ENCODE measurements at places on chromosomes 5 and 9. TPM values are rescaled to one million over a fixed set of nuclear protein-coding genes. Genes with fewer than 3 reads are reported as not detected.

PCDHA1 gene
- total RNA-seq, result 2.7 TPM

PTPN3 gene
- total RNA-seq, result 2.4 TPM

NANS gene
- total RNA-seq, result 66.7 TPM

IL7R gene
- 0.57 TPM for total RNA-seq

TTC23L gene
- total RNA-seq, result 1.6 TPM

LCN2 gene
- total RNA-seq, result 3.0 TPM

ANKRD55 gene
- not detected for total RNA-seq

GRK6 gene
- 60.7 TPM for total RNA-seq

RNF183 gene
- total RNA-seq, result 0.17 TPM

BSPRY gene
- total RNA-seq, result 6.4 TPM

DNA sequence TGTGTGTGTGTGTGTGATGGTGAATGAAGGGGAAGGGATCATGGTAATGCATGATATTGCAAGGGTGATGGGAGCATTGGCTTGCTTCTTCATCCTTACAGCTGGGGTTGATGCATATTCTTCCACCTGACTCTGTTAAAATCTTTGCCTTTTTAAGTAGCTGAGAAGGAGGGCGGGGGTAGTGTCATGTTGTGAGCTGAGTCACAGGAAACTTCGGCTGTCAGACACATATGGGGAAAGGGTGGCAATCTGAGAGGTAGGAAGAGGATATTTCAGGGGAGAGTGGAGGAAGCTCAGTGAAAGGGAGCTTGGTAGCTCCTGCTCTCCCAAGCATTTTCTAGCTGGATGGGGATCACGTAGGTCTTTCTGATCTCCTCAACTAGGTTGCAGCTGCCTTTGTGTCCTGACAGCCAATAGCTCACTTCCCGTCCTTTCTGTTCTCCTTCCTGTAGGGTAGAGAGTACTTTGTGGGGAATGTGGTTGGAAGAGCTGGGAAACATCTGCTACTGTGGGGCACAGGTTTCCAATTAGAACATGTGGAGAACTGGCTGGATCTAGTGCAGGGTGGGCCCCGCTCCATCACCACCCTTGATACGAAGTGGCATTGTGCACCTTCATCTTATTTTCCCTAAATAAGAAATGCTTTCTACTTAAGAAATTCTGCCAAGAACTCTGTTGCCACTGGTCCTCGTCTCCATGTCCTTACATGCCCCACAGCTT is 18.1 kb upstream of the CLK4 start:
- DNase-seq, result no peak

GRCh38 chr5:80959768-80960442 is at the start of gene RASGRF2:
Gene RASGRF2 (plus strand): TSS chr5:80960363. CDS start chr5:80960739, 376 bp downstream.
- DNase-seq, result peak; percentile 69

DNA sequence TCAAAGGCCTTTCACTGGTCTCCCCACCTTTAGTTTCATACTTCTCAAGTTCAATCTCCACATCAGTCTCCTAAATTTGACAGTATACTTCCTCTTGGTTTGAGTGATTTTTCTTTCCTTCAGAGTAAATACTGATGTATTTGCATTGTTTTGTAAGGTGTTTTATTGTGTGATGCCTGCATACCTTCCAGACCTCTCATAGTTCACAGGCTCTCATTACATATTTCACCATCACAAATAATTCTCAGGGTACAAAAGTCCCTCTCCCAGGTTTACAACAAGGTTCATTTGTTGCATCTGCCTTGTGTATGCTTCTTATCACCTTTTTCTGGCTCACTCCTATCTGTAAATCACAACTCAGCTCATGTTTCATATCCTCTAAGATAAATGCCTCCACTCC is 22.2 kb upstream of the TUSC1 start:
- no peak for DNase-seq

DNA sequence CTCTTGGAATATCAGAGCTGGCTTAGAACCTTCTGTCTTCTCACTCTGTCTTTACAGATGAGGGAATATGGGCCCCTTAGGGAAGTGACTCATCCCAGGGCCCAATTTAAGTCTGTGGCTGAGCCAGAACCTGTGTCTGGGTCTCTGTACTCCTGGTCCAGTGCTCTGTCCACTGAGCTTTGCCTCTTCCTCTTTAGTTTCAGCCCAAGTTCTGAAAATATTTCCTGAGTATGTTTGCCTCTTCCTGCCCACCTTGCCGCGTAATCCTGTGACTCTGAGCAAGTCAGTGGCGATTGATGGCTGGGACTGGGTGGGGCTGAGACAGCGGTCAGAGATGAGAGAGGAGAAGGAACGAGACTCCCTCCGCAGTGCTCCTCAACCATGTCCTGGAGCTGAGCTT is 7.8 kb downstream of the IER5L start:
- no peak for DNase-seq

DNA sequence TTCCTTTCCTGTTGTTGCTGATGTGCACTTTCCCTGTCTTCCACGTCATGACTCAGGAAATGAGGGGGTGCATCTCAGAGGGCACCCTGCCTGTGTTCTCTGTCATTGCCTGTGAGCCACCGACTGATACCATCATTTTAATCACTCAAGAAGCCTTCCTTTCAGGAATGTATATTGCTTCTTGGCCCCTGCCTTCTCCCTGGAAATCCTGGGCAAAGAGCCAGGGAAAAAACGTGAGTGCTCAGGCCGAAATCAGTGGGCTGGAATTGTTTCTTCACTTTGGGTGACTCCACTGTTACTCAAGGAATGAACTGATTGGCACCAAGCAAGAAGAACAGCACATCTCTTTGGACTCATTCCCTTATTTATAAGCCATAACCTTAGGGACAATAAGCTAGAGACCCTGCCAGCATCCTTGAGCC is 126.1 kb downstream of the SNX18 start:
- DNase-seq, result no peak

DNA sequence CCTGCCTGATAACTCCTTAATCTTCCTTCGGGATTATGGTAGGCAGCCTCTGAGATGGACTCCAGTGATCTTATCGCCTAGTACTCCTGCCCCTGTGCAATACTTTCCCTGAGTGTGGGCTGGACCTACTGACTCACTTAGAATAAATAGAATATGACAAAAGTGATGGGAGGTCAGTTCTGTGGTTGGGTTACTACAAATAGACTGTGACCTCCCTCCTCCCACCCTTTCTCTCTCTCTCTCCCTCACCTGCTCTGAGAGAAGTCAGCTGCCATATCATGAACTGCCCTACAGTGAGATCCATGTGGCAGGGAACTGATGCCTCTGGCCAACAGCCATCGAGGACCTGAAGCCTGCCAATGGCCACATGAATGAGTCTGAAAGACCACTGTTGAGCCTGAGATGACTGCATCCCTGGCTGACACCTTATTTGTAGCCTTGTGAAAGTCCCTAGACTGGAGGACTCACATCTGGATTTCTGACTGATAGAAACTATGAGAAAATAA is 31.7 kb downstream of the NRG2 start:
- DNase-seq, result no peak

DNA sequence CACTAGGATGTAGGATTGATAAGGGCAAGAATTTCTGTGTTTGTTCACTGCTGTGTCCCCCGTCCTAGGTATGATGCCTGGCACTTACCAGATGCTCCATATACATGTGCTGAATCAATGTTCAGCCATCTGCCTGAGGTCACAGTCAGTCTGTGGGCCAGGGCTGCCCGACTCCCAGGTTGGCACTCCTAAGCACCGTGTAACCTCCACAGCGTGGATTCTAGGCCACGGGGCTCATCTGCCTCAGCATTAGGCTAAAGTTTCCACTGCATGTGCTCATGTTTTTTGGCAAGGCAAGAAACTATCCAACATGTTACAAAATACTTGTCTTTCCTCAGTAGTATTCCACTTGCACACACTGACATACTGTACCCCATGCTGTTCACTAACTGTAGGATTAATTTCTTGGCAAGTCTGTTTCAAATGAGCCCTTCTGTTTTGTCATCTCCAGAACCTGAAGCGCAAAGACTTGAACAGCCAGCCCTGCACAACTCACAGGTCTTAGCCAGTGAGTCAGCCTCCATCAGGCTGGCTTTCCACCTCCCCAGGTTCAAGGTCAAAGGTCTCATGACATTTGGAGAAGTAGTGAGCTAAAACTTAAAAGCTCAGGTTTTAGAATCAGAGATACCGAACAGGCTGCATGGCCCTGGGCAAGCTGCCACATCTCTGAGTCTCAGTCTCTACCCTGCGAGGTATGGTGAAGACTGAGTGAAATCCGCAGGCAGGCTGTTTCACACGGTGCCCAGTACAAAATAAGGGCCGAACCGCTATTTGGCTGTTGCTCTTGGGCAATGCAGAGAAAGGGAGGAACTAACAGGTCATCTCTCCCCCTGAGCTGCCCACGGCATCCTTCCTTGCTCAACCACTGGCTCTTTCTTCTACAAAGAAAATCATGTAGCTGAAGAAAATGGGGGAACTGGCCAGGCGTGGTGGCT is 7.2 kb downstream of the TOR1A start:
- DNase-seq, result no peak

- DNase-seq, result no peak
Observed at GRCh38 chr9:107542411-107543157, 53.0 kb upstream of the KLF4 start.

GRCh38 chr9:13661014-13661413 is 381.5 kb upstream of the MPDZ start:
- no peak for DNase-seq

DNA sequence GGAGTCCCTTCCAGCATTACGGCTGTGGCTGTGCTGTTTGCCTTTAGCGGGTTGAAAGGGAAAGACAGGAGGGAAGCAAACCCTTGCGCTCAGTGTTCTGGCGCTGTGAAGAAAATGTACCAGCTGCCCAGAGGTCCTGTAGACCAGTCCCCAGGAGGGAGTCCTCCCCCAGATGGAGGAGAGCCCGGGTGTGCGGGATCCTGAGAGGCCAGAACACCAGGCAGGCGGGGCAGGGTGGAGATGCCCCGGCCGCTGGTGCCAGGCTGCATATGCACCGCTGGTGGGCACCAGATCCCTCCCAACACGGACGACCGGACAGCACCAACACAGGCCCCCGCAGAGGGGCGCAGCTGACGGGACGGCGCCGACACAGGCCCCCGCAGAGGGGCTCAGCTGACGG is 37.2 kb upstream of the SLC9A3 start:
- no peak for DNase-seq

DNA sequence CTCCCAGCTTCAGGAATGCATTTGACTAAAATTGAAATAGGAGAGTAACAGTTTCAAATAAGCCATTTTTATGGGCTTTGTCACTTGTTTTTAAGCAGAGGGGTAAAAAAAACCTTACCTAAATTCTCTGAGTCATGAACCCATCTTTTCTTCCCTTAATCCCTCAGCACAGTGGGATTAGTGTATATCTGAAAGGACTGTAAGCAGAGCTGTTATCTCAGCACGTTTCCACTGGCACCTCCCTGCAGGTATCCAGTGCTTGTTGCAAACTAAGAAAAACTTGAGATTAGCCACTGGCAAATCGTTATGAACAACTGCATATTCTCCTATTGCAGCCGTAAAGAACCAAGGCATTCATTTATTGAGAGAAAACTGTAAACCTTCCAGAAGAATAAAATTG is 872.7 kb downstream of the EFNA5 start:
- no peak for DNase-seq

GRCh38 chr5:54608423-54609085 is 91.0 kb downstream of the SNX18 start:
- no peak for DNase-seq

DNA sequence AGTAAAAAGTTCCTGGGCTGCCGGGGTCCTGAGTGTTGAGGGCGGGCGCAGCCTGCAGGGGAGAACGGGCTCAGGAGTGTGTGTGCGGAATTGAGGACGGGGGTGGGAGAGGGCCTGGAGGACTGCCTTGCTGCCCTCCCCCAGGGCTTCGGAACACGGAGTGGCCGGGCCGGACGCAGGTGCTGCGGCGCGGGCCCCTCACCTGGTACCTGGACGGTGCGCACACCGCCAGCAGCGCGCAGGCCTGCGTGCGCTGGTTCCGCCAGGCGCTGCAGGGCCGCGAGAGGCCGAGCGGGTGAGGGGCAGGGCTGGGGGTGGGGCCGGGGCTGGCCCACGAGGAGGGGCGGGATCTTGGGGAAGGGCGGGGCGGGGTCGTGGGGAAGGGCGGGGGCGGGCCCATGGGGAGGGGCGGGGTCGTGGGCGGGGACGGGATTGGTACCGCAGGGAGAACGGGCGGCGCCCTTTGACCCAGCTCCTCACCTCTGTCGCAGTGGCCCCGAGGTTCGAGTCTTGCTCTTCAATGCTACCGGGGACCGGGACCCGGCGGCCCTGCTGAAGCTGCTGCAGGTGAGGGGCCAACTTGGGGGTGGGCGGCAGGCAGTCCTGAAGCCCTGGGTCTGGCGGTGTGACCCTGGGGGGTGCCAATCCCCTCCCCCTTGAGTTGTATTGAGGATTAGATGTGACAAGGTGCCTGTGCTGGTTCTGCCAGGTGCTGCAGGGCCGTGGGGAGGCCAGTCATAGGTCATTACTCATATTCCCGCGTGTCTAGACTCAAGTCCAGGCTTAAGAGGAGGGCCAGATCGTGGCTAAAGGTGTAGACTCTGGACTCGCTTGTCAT is 7.1 kb downstream of the FPGS start:
- peak; percentile 69 for DNase-seq

DNA sequence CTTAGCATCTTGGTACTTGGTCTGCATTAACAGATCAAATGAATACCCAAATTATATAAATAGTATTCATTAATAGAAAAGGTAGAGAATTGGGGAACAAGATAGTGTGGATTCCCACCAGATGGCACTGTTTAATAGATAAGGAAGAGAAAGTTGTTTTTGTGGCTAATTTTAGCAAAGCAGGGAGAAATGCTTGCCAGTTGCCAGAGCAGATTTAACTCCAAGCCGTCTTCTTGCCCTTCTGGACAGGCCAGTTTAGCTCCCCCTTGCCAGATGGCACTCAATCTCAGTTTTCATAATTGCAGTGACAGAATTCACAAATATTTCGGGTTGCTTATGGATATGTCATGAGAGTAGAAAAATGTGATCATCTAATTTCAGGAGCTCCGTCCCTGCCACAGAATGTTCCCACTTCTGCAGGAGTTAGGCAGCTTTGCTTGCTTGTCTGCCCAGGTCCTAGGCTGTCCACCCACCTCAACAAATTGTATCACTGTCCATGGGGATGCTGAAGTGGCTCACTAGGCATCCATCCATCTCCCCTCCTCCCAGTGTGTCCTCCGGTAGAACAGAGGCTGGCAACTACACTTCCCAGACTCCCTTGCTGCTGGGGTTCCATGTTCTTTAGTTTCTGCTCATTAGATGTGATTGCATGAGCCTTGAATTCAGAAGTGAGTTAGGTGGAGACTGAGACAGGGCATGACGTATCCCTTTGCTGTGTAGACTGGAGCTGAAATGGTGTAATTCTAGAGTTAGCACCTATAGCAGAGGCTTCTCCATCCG is 11.8 kb upstream of the HEXB start:
- no peak for DNase-seq

GRCh38 chr9:20504930-20505329 is 117.4 kb downstream of the MLLT3 start:
- no peak for DNase-seq

GRCh38 chr5:175484829-175485228 is 6.5 kb downstream of the SFXN1 start:
- DNase-seq, result no peak

- no peak for DNase-seq
Observed at GRCh38 chr5:122301016-122301415, 11.0 kb upstream of the SNCAIP start.
